Midbrain (tissue), 1 donor: ENCODE measurements at places on chromosomes 7 and 10.
A peak's percentile ranks its signal among the peaks of the same experiment; 100 is the strongest.

GRCh38 chr7:42792841-42793240, 119.0 kb downstream of the C7orf25 start:
- no peak for DNase-seq

GRCh38 chr7:33706771-33707200, 198.6 kb upstream of the BMPER start:
- DNase-seq, result no peak

DNA sequence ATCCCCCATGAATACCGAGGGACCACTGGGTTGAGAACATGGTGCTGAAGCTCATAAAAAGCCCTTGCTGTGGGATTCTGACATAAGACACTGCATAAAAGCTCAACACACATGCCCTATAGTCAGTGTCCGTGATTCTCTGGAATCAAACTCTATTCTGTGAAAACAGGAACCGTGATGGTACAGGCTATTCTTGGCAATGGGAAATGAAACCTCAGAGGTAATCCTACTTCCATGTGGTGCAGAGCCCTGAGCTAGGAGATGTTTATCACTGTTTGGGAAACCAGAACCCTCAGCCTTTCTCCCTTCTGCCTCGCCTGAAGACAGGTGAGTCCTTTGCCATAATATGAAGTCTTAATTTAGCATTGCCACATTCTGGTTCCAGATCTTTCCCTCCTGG, 80.8 kb upstream of the PRSS1 start:
- peak; percentile 13 for DNase-seq

- DNase-seq, result no peak
Measured at GRCh38 chr7:43914795-43915194, 8.4 kb upstream of the URGCP start.

GRCh38 chr10:129020651-129021330, 446.2 kb upstream of the MGMT start:
- DNase-seq, result no peak

GRCh38 chr7:140914083-140914482, 10.6 kb downstream of the BRAF start:
- DNase-seq, result no peak

DNA sequence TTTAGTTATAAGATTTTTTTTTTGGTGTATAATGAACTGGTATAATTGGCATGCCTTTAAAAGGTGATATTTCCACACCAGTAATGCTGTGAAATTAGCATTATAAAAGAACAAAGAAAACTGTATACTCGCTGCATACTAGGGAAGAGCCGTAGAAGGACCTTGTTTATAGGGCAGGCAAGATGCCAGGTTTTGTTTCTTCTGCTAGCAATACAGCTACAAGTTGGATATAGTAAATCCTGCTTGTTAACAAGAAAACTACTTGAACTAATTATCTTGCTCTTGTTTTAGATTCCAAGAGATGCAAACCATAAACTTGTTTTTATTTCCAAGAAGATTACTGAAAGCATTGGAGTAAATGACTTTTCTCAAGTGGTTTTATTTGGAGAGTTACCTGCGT, 1.9 kb downstream of the DNAH11 start:
- DNase-seq, result no peak

- no peak for DNase-seq
Measured at GRCh38 chr10:53667063-53667462, 894.5 kb upstream of the MBL2 start.
